ENCODE measurements at places on chromosomes 5 and 9.

DNA sequence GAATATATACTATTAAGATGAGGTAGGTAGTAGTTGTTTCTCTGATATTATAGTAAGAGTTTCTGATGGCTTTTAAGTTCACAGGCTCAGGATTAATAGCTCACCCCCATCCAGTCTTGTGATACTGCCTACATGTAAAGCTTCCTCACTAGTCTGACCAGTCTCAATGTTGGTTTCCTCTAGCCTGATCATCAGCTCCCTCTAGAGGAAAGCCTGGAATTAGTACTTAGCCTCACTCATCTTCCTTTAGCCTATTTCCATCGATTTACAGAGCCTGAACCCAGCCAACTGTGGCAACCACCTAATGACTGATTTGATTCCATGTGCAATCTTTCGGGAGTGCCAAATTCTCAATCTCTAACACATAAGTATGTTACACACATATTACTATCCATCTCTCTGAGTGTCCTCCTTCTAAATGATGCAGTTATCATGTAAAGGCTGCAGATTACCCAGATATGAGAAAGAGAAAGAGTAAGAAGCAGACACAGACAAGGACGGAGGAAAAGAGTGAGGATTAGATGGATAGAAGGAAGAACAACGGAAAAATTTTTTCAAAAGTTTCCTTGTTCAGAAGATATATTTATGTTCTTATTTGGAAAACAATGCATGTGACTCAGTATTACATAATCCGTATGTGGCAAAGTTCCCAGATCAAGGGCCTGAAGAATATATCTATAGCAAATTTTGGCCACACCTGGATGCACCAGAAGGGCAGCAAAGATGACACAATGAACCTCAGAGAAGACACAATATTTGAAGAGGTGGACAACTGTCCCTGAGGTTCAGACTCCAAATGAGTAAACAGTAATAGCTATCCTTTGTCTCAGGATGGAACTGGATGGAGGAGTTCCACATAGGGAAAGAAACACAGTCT is 333.7 kb downstream of the ELAVL2 start:
- no peak for DNase-seq

GRCh38 chr5:179432547-179432946 is 87.3 kb upstream of the ADAMTS2 start:
- no peak for DNase-seq

GRCh38 chr9:73200694-73201452 is 49.2 kb downstream of the ANXA1 start:
- DNase-seq = peak; percentile 19

GRCh38 chr5:1799110-1799601 is 481 bp downstream of the MRPL36 start:
- peak; percentile 6 for DNase-seq

DNA sequence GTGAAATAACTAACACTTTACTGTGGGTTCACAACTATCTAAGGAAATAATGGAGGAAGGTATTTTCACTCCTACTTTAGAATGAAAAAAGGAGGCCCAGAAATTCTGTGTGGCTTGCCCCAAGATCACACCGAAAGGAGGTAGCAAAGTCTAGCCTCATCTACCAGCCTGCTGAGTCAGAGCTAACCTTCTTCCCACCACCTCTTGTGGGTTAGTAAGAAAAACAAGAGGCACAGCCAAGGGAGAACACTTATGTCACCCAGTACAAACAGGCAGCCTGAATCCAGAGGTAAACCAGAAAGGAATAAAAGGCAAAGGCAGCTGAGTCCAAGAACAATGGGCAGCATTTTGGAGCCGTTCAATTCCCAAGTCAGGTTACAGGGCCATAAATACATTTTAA is 91.9 kb upstream of the RASEF start:
- no peak for DNase-seq

GRCh38 chr5:43486353-43486752 is 2.7 kb upstream of the TMEM267 start:
- no peak for DNase-seq

GRCh38 chr5:132325691-132326090 is 31.5 kb downstream of the SLC22A4 start:
- DNase-seq = no peak

- no peak for DNase-seq
Measured at GRCh38 chr5:169650701-169651331, 13.7 kb downstream of the DOCK2 start.

GRCh38 chr9:8651846-8652215 is 852.3 kb upstream of the DMAC1 start:
- DNase-seq = no peak

- DNase-seq = no peak
Measured at GRCh38 chr5:135085133-135085935, 51.3 kb upstream of the PITX1 start.

- no peak for DNase-seq
Measured at GRCh38 chr9:135620558-135620957, 18.8 kb downstream of the GLT6D1 start.

DNA sequence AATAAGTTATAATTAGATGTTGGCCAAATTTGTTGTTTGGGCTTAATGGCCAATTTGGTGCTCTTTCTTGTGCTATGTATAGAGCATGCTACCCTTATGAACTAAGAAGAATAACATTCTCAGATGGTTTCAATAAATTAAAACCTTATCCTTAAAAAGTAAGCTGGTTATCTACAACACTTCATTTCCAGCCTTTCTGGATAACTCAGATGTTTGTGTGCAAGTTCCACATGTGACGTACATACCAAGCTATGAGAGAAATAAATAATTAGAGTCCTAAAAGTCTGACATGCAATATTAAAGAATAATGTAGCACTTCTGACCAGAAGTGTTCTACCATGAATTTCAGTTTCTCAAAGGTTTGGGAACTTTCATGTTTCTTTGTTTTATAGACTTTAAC is 11.7 kb downstream of the MTREX start:
- DNase-seq = no peak

DNA sequence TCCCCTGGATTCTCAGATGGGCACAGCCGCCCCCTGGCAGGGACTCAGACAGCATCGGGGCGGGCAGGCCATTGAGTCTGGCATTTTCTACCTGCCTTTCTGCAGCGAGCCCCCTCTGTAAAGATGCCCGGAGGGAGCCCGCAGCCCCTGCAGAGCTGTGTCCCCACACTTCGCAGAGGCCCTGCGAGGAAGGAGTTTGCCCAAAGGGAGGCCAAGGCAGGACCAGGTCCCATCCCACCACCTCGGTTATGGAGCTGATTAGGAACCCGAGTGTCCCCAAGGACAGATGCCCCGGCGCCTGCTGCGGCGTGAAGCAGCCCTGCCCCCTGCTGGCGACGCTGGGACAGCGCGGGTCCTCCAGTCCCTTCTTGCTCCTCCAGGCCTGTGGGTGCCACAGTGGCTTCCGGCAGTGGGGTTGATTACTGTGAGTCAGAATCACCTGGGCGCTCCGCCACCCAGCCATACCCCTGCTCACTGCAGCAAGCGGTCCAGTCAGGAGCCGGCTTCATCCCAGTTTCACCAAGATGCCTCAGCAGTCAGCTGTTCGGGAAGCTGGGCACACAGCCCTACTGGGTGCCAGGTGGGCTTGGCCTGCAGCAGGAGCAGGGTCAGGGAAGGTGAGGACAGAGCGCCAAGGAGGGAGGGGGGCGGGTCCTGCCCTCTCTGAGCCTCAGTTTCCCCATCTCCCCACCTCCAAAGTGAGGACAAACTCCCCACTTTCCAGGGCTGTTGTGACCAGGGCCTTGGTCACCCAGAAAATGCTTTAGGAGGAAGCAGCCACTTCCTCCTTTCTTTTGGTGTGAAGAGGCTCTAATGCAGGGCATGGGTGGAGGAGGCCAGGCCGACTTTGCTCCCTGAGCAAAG is 117.2 kb downstream of the RXRA start:
- peak; percentile 82 for DNase-seq

- no peak for DNase-seq
Measured at GRCh38 chr5:132251220-132251725, 6.2 kb upstream of the PDLIM4 start.

- DNase-seq = no peak
Measured at GRCh38 chr5:162324328-162324727, 256.8 kb downstream of the GABRG2 start.

- no peak for DNase-seq
Measured at GRCh38 chr5:82349652-82350051, 71.5 kb upstream of the RPS23 start.

GRCh38 chr9:136614372-136614922 is 48.3 kb upstream of the EGFL7 start:
- no peak for DNase-seq

GRCh38 chr9:134620751-134621557 is 20.6 kb upstream of the COL5A1 start:
- DNase-seq = no peak

DNA sequence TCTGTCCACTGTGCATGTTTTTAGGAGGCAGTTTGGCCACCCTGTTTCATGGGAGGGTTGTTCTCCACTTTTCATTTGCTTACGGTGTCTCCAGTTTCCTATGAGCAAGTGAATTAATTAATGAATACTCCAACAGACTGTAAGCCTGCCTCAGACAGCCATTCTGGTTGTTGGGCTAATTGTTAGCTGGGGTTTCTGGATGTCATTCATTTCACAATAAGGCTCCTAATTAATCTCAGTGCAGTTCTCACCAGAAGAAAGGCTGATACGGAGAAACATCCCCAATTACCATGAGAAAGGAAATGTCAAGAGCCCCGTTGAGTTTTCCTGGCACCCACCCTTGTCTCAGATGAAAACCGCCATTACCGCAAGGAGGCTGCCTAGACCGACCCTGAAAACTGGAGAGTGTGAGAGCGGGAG is 75.8 kb downstream of the MAP1B start:
- no peak for DNase-seq

GRCh38 chr9:125679597-125680189 is 27.3 kb downstream of the MAPKAP1 start:
- DNase-seq = no peak

DNA sequence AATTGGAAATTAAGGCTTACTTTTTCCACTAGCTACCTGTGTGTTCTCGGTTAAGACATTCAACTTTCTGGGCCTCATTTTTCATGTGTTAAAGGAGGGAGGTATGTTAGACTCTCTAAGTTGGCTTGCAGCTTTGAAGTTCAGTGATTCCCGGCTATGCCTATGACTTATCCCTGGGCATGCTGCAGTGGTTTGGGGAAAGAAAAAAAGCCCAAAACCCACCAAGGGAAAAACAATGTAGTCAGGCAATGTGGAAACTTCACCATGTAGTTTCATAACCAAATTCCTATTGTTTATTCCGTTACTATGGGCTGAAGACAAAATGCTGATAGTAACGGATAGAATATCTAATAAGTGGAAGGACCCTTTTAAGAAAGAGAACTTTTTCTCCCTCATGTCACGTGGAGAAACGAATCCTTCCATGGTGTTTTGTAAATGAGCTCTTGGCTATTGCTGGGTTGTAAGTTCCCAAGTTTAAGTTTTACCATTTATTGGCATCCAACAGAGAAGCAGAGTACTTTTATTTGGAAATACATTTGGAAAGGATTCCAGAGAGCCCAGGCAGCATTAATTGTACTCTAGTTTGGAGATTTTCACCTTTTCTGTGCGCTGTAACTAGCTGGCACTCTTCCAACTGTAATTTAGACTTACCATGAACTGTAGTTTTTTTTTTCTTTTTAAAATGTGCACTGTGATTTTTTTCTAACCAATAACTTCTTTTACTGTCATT is 84.9 kb upstream of the MPDZ start:
- no peak for DNase-seq

- DNase-seq = no peak
Measured at GRCh38 chr5:17891881-17892280, 257.6 kb downstream of the TAF11L14 start.

GRCh38 chr5:168187614-168188013 is 103.8 kb upstream of the WWC1 start:
- DNase-seq = no peak

DNA sequence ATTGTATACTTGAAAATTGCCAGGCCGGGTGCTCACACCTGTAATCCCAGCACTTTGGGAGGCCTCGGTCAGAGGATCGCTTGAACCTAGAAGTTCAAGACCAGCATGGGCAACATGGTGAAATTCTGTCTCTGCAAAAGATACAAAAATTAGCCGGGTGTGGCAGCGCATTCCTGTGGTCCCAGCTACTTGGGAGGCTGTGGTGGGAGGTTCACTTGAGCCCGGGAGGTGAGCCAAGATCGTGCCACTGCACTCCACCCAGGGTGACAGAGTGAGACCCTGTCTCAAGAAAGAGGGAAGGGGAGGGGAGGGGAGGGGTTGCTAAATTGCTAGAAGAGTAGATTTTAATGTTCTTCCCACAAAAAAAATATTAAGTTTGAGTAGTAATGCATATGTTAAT is 53.2 kb downstream of the FNBP1 start:
- no peak for DNase-seq

DNA sequence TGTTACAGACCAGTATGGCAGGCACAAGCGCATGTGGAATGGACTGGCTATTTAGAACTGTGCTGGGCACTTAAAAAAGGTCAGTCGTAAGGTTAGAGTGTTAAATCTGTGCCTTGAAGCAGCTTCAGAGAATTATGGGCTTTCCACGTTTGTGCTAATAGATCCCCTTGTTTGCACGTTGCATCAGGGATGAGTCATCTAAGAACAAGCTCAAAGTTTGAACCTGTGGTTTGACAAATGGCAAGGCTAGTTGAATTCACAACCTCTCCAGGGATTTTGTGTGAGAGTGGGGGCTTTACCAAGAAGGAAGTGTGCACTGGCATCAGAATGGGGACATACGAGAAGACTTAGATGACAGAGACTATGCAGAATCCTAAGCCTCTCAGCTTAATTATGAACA is 249.6 kb downstream of the IRX1 start:
- DNase-seq = no peak

- no peak for DNase-seq
Measured at GRCh38 chr9:18185196-18185595, 288.8 kb upstream of the ADAMTSL1 start.

DNA sequence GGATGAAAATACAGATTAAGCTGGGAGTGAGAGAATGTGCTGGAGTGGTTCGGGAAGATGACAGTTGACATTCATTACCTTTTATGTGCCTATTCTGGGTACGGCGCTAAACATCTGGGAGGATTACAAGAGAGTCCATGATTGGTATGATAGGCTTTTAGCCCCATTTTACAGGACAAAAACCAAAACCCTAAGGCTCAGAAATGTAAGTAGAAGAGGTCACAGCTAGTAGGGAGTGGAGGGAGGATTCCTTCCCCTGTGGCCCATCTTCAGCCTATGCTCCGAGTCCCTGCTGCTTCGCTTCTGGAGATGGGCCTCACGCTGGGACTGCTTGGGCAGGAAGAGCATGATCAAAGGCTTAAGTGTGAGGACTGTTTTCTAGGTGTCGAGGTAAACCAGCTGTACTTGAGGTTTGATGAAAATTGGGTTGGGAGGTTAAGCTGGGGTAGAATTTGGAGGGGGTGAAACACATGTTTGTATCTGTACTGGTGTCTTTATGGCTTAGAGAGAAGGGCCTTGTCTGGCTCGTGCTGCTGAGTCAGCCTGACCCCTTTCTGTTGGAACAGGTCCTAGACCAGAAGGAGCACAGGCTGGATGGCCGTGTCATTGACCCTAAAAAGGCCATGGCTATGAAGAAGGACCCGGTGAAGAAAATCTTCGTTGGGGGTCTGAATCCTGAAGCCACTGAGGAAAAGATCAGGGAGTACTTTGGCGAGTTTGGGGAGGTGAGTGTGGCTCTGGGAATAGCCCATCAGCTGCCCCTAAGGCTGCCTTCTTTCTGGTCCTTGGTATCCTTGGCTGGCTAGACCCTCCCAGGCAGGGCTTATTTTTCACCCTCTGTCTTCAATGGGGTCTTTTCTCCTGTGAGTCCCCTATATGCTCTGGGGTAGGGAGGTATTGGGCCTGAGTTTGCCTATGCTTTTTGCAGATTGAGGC is 2.1 kb downstream of the HNRNPAB start:
- DNase-seq = no peak

GRCh38 chr9:37032713-37033112 is 1.4 kb downstream of the PAX5 start:
- DNase-seq = no peak

- DNase-seq = no peak
Measured at GRCh38 chr9:114212826-114213225, 57.5 kb downstream of the COL27A1 start.

- no peak for DNase-seq
Measured at GRCh38 chr5:192691-192969, 1.3 kb downstream of the LRRC14B start.
